ENCODE measurements at places on chromosomes 4 and X.

- no peak for DNase-seq
Observed at GRCh38 chr4:173577963-173578362, 47.9 kb upstream of the HAND2 start.

GRCh38 chr4:156195914-156196313 is 242.2 kb upstream of the CTSO start:
- no peak for DNase-seq

DNA sequence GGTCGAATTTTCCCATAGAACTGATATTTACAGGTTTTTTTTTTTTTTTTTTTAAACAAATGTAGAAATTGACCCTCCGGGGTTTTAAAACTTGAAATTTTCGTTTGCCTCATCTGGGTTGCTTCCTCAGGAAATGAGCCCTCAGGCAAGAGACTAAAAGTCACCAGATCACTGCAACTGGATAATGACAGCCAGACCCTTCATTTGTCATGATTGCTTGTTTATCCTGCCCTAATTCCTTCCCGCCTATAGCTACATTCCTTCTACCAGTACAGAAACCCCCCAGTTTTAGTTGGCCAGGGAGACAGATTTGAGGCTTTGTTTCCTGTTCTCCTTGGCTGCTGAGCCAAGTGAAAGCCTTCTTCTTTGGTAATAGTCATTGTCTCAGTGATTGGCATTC is 44.0 kb upstream of the IGFBP7 start:
- DNase-seq = no peak

DNA sequence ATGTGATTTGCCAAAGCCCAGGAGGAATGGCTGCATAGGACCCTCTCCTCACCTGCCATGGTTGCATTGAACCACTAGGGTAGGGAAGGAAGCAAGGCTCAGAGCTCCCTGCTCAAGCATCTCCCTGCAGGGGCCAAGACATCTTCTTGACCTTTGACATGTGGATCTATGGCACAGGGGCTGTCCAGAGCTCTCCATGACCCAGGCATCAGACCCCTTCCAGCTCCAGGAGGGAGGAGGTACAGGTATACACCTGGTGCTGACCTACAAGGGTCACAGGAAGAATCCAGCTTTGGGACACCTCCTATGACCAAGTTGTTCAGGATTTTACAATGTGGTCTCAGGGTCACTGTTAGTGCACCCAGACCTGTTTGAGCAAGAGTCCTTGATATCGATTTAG is 23.2 kb upstream of the ASMTL start:
- no peak for DNase-seq

GRCh38 chr4:15776871-15777648 is 1.1 kb upstream of the CD38 start:
- no peak for DNase-seq

DNA sequence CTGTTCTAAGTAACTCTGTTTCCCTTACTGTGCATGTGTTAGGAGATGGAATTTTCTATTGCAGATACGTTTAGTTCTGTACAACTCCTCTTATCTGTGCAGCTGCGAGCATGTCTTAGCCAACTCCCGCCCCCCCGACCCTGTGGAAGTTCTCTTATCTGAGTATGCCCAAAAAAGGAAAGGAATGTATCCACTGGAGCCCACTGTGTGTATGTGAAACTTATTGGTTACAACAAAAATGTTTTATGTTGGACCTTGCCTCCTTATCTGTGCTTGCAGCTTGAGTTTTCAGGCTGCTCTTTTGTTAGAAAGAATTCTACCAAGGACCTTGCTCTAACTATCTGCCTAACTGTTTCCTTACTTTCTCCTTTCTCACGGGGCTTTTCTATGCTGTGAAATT is 24.2 kb upstream of the DCAF8L2 start:
- no peak for DNase-seq

GRCh38 chr4:184441461-184442313 is 32.7 kb downstream of the IRF2 start:
- DNase-seq = no peak

- DNase-seq = no peak
Observed at GRCh38 chrX:26871967-26872366, 591.2 kb downstream of the PPP4R3C start.

DNA sequence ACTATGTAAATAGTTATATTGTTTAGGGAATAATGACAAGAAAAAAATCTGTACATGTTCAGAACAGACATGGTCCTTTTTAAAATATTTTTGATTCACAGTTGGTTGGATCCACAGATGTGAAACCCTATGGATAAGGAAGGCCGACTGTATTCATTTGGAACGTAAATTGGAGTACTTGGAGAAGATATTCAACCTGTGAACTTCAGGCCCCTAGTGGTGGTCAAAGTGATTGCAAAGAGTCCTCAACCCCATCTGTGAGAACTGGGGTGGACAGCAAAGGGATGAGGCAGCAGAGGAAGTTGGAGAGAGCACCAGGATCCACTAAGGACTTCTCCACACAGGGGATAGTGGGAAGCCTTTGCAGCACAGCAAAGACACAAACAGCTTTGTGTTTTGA is 6.2 kb upstream of the CXCL13 start:
- DNase-seq = no peak

DNA sequence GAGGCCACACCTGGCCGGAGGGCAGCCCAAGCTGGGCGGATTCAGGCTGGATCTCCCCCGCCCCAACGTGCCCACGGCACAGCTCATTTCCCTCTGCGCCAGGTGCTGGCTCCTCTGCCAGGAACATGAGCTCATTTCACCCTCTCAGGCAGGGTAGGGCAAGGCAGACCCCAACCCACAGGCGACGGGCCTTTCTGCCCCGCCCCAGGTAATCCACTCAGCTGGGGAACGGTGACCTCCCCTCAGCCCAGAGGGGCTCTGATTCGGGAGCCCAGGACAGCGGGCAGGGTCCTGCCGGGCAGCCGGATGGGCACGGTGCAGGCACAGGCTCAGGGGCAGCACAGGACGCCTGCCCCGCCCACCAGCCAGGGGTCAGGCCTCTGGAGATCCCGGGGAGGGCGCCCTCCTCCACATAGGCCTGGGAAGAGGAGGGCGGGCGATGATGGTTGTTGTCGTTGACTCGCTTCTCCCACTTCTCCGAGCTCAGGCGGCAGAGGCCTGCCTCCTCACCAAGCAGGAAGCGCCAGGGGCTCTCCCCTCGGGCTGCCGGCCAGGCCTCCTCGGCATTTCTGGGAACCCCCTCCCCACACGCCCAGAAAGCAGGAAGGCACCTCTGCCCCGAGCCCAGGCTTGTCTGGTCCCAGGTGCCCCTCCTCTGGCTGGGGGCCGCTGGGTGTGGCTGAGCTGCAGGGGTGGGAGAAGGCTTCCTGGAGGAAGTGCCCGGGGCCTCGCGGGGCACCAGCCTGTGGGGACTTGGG is 31.1 kb downstream of the TACC3 start:
- no peak for DNase-seq
